Stimulated activated CD8-positive, alpha-beta memory T cell treated with anti-CD3 and anti-CD28 coated beads, Interleukin-4, amount 100 ng/mL, for 48 hours (primary cell): ENCODE measurements at places on chromosomes 3 and 15.

GRCh38 chr3:148998297-148998696 is 7.0 kb downstream of the GYG1 start:
- no peak for DNase-seq

GRCh38 chr3:138408751-138409570 is 25.5 kb upstream of the ESYT3 start:
- DNase-seq: no peak

DNA sequence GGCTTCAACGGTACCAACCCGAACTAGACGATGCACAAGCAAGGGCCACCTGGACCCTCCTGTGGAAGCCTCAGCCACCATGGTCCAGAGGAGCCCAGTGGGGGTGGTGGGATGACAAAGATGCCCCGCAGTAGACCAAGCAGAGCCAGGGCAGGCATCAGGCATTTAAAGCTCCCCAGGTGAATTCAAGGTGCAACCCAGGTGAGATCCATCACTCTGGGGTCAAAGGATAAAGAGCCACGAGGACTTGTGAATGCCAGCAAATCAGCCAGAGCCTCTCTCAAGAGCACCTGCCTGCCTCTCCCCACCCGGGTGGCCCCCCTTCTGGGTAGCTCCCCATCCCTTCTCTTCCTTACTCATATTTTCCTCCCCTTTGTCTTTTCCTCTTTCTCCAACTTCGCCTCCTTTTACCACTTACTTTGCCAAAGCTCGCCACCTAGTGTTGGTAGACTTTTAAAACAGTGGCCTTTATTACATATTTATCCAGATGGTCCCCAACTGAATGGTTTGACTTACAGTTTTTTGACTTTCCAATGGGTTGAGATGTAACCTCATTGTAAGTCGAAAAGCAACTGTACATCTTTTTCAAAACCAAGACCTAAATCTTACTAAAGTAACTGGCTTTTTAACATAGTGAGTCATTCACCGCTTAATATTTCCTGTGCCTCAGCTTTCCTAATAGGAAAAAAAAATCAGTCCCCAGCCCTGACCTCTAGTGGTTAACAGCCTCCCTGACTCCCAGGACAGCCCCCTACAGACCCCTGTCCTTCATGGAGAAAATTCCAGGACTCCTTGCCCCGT is 18.8 kb downstream of the PLA2G4F start:
- DNase-seq: no peak

- no peak for DNase-seq
Measured at GRCh38 chr15:101156509-101157159, 95.2 kb downstream of the CHSY1 start.

DNA sequence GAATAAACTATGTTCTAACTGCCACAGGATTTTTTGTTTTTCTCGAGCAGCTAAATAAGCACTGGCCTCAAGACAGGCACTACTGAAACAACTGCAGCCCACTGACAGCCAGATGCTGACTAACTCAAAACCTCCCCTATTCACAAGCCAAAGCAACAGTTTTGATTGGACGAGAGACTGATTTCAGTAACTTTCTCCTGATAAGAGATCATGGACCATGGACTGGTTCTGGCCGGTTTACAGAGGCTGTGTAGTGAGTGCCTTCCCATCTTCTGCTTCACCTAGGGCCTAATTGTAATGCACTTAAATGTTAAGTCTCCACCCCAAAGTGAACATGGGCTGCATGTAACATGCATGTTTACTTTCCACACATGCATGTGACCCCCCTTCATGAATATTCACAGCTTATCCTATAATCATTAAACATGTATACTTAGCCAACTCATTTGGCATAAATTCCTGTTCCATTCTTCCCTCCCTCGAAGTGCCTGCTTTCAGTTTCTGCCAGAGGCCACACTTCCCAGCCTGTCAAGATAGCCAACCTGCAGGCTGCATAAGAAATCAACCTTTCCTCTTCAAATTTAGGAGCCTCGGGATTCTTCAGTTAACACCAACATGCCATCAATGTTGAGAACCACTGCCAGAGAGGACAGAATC is 108.2 kb downstream of the ULK4 start:
- DNase-seq: no peak

DNA sequence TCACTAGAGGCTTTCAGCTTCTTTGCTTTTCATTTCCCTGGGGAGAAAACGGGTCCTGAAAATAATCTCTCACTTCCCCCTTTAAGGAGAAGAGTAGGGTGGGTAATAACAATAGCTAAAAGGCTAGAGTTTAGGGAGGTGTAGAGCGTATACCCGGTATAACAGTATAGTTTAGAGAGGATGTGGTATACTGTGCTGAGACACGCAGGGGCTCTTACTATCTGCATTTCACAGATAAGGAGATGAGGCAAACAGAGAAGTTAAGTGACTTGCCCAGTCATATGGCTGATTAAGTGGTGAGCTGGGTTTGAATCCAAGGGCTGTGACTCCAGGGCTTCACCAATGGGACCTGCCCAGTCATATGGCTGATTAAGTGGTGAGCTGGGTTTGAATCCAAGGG is 15.0 kb upstream of the KCNMB3 start:
- DNase-seq: no peak

DNA sequence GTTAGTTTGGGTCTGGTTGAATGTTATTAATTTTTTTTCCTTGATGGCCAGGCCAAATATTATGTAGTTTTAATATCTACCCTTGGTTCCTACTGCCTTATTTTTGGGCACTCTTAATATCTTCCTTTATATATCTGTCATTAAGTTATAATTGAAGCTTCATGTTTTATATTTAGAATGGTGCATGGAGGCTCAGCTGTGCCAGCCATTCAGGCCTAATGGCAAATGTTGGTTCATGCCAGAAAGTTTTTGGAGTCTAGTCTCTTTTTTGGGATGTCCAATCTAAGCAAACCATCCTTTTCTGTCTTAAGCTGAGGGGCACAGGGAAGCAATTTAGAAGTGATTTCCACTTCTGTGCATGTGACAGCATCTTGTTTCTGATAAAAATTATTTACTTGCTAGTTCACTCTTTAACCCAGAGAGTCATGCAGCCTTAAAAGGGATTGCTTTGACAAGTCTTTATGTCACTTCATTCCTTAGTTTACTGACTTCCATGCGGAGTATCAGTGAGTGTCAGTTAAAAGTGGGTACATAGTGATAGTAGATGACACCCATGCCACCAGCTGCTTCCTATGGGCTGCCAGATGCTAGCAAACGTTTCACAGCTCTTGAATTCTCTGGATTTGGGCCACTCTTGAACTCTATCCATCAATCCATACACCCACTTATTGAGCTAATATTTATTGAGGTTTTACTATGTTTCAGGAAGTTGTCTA is 33.0 kb downstream of the MITF start:
- DNase-seq: no peak

GRCh38 chr15:95742836-95743235 is 587.7 kb upstream of the NR2F2 start:
- DNase-seq: no peak

DNA sequence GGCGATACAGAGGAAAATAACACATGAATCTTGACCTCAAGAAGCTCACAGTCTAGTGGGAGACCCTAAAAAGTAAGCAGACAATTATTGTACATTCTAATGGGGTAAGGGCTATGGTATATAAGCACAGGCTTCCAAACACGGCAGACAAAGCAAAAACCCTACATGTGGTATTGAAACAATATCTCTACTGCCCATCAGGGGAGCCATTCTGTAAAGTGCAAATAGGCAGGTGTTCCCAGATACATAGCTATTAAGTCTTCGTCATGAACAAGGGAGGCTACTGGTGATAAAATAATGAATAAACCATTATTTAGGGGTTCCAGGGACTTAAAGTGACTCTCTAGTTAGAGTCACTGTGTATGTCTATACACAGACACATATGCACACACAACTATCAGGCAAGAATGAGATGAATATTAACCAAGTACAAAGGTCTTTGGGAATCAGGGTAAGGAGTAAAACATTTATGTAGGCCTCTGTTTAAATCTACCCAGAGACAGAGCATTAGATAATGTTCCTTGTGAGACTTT is 38.7 kb upstream of the ASB14 start:
- DNase-seq: no peak

DNA sequence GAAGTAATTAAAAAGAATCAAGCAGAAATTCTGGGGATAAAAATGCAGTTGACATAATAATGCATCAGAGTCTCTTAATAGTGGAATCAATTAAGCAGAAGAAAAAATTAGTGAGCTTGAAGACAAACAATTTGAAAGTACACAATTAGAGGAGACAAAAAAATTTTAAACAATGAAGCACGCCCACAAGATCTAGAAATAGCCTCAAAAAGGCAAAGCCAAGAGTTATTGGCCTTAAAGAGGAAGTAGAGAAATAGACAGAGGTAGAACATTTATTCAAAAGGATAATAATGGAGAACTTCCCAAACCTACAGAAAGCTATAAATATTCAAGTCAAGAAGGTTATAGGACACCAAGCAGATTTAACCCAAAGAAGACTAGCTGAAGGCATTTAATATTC is 113.3 kb downstream of the TBC1D2B start:
- no peak for DNase-seq

GRCh38 chr3:104879919-104880318 is 486.8 kb upstream of the ALCAM start:
- DNase-seq: no peak

DNA sequence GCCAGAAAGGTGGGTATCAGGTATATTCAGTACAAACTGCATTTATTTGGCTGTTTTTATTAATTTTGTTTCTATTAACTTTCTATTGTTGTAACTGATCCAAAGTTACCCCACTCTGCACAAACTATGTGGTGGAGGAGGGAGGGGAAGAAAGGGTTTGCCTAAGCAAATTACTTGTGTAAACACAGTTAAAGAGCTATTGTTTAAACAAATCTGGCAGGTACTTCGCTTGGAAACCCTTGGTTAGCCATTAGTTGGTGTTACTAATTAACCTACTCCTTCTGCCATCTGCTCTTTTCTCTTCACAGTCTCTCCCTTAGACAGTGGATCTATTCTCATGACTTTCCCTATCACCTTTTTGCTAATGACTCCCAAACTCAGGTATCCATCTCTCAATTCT is 328.4 kb upstream of the NECTIN3 start:
- no peak for DNase-seq

GRCh38 chr3:169295126-169295525 is 368.4 kb downstream of the MECOM start:
- no peak for DNase-seq

DNA sequence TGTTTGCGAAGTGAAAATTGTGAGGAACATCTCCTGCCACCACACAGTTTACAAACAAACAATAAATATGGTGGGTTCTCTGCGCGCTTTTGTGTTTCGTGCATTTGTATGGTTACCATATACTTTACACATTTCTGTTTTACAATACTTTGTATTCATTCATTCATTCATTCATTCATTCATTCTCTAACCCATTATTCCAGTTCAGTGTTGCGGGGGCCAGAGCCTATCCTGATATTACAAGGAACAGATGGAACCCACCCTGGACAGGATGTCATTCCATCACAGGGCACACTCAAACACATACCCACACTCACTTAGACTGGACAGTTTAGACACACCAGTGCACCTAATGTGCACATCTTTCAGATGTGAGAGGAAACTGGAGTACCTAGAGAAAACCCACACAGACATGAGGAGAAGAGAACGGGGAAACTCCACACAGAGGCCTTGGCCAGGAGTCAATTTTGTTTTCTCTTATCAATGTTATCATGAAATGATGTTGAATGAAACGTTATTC is 160.5 kb downstream of the FNDC3B start:
- no peak for DNase-seq

DNA sequence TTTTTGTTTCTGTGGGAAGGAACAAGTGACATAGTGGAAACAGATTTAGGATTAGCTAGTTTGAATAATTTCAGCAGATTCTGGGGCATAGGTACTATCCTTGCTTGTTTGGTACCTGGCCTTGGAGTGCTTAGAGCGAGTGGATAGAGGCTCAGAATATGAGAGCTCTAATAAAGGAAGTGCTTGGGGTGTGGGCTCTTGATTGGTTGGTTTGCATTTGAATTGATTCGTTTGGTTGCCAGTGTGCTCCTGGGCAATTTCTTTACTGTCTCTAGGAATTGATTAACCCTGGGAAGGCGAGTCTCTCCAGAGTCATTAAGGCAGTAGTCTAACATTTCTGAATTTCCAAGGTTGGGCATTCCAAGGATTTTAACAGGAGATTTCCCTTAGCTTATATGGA is 98.0 kb downstream of the DTWD1 start:
- no peak for DNase-seq

DNA sequence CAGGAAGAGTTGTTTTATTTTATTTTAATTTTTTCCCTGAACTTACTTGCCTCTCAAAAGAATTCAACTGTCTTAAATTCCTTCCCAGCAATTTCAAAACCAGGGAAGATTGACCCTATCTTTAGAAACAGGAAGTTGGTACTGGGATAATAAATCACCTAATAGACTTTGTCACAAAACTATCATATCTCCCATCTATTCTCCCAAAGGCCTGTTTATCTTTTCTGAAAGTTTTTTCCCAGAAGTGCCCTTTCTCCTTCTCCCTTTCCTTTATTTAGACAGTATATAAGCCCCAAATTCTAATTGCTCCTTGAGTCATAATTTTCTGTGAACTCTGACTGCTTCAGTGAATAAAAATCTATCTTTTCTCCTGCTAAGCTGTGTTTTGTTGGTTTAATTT is 2.9 kb upstream of the RNF7 start:
- DNase-seq: no peak

DNA sequence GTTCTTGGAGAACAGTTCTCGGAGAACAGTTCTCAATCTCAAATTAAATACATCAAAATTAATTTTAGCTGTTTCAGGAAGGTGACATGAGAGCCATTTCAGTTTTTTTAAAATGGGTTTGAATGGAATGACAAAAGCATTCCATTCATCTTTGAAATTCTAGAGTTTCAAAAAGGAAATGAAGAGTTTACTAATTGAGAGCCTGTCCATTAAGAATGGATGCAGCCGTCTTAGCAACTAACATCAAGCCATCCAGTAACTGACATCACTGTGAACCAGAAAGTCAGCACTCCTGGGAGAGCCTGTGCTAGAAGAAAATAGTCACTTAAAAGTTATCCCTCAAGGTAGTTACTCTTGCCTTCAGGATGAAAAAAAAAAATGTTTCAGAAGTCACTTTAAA is 47.0 kb upstream of the FSTL1 start:
- no peak for DNase-seq

- no peak for DNase-seq
Measured at GRCh38 chr3:89145995-89146394, 38.6 kb downstream of the EPHA3 start.

GRCh38 chr3:116188231-116188785 is 257.0 kb downstream of the LSAMP start:
- DNase-seq: no peak

DNA sequence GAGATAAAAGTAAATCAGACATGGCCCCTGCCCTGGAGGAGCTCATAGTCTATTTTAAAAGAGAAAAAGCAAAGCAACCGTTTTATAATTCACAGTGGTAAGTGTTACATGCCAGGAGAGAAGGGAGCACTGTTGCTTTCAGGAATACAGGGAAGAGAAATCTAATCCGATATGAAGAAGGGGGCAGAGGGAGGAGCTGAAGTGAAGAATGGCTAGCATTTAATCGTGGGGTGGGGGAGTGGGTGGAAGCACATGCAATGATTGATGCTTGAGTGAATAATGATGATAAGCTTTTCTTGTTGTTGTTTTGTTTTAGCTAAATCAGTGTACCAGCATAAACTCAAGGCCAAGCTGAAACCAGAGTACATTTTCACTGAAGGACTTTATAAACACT is 629.5 kb downstream of the MAGI1 start:
- DNase-seq: no peak
